ENCODE measurements at places on chromosomes 7 and 10. TPM values are rescaled to one million over a fixed set of nuclear protein-coding genes. Genes with fewer than 3 reads are reported as not detected.

DNA sequence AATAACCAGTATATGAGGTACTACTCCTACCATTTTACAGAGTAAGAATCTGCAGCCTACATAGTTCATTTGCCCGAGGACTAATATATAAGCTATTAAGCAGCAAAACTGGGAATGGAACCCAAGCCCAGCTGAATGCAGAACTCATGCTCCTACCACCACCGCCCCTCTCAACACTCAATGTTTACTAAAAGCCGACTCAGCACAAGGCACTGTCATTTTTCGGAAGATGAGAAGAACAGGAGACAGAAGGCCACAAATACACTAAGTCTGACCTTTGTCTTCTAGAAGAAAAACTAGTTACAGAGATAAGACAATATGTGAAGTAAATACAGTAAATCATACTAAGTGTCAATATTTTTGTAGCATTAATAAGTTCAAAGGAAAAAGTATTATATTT is 40.6 kb upstream of the SLIT1 start:
- DNase-seq: no peak

DNA sequence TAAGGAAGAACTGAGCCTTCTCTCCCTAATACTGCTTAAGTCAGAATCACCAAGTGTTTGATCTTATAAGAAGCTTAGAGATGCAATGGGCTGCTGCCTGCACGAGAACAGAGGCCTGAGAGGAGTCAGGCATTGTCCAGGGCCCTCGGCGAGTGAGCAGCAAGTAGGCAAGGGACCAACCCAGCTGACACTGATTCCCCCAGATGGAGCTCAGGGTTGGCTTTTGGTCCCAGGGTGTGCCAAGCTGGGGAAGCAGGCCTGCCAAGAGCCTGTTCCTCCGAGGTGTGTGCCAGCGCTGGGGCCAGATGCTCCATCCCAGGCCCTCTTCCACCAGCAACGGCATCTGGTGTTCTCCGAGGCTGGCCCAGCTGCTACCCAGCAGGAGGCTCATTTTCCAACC is 222.0 kb upstream of the ZMIZ1 start:
- no peak for DNase-seq

DNA sequence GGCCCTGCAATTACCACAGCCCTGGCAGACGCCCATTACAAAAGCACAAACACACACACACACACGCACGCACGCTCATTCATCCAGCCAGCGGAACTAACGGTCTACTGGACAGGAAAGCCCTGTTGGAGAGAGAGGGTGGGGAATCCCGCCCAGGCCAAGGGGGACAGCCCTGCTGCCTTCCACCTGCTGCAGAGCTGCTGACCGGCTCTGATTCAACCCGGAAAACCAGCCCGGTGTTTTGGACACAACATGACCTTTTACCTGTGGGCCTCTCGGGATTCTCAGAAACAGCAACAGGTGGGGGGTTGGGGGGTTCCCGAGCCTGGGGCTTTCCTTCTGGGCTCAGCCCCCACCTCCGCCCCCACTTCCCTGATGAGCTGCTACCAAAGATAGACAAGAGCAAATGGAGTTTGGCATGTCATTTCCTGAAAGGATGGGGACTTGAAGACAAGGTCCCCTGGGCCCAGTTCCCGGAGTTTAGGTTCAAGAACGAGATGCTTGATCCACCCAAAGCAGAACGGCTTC is 18.5 kb upstream of the SERPINE1 start:
- no peak for DNase-seq

The AKR1C4 gene
- polyA plus RNA-seq: not detected

DNA sequence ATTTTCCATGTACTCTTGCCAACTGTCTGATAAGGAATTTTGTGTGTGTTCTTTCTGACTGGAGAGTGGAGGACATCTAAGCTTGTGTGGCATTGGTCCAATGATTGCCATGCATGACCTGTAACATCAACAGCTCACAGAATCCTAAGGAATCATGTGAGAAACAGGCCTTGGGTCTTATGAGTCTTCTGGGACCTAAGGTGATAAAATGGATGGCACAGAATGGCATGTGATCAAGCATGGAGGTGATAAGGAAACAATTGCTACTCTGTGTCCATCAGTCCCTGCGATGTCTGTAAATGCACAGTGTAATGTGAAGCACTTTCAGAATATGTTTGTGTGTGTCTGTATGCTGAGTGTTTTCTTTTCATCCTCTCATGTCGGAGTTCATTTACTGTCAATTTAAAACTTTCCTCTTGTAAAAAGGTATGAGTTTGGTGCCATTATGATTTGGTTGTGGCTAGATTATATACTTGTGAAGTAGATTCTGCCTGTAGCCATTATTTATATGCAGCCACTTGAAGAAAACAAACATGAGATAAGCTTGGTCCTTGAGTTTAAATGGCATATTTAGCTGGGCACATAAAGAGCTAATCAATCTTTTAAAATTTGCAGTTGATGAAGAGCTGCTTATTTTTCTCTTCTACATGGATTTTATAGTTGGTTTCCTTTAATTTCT is 127.5 kb downstream of the VPS50 start:
- no peak for DNase-seq

DNA sequence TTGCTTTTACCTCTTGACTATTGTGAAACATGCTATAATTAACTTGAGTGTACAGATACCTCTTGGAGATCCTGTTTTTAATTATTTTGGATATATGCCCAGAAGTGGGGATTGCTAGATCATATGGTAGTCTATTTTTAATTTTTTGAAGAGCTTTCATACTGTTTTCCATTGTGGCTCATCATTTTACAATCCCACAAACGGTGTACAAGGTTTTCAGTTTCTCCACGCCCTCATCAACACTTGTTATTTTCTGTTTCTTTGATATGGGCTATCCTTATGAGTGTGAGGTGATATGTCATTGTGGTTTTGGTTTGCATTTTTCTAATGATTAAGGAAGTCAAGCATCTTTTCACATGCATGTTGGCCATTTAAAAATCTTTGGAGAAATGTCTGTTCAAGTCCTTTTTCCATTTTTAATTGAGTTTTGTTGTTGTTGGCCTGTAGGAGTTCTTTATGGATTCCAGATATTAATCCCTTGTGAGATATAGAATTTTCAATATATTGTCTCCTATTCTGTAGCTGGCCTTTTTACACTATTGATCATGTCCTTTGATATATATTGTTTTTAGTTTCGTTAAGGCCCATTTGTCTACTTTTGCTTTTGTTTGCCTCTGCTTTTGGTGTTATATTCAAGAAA is 7.5 kb downstream of the AGK start:
- DNase-seq: no peak

Measured in GM23338 (cell line).